ENCODE measurements at places on chromosomes 16 and 17.

DNA sequence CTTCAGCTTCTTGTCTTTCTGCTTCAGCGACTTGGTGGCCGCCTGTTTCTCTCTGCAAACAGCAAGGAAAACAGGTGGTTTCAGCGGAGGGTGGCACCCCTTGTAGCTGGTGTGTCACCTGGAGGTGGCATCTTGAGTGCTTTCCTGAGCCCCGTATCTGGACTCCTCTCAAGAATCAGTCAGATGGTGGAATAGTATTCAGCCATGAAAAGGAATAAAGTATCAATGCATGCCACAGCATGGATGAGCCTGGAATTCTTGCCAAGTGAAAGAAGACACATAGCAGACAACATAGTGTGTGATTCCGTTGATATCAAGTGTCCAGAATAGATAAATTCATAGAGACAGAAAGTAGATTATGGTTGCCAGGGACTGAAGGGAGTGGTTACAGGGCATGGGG is 65.2 kb downstream of the NDE1 start:
- DNase-seq, result no peak

DNA sequence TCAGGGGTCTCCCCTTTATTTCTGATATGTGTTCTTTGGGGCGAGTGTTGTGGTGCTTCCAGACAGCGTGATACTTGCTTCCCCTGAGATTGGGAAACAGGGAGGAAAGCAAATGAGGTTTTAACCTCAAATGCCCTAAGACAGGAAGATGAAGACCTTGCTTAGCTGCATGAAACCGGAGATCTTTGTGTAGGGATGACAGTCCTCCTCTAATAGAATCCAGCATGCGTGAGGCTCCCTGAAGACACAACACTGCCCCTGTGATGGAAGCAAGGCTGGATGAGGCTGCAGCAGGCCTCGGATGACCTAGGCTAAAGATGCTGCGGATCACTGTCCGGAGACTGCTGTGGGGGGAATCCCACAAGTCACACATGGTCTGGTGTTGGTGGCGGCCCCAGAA is 491.0 kb downstream of the CDH13 start:
- DNase-seq, result no peak

DNA sequence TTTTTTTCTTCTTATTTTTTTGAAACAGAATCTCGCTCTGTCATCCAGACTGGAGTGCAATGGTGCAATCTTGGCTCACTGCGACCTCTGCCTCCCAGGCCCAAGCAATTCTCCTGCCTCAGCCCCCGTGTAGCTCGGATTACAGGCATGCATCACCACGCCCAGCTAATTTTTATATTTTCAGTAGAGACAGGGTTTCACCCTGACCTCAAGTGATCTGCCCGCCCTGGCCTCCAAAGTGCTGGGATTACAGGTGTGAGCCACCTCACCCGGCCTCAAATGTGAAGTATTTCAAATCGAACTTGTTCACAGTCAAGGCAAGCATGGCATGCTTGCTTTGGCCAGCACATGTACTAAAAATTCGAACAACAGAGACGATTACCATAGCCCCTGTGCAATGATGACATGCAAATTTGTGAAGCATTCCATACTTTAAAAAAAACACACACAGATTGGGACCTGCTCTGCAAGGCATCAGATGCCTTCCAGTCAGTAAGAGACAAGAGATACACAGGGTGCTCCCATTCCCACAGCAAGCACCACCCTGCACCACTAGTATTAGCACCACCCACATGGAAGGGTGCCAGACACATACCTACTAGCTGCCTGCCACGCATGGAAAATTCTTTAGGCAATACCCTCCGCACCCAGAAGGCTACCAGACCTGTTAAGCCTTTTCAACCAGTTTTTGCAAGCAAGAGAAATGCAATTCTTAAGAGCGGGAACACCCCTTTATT is 47.2 kb downstream of the ANKRD11 start:
- DNase-seq, result peak; percentile 58

- DNase-seq, result no peak
Observed at GRCh38 chr17:64196601-64197000, 66.5 kb downstream of the TEX2 start.

GRCh38 chr16:23369416-23369815 is 67.3 kb downstream of the SCNN1B start:
- DNase-seq, result no peak

GRCh38 chr17:63925615-63926014 is 6.5 kb downstream of the CD79B start:
- DNase-seq, result no peak

- DNase-seq, result peak; percentile 52
Observed at GRCh38 chr16:2152695-2153506, 2.7 kb upstream of the TRAF7 start.

DNA sequence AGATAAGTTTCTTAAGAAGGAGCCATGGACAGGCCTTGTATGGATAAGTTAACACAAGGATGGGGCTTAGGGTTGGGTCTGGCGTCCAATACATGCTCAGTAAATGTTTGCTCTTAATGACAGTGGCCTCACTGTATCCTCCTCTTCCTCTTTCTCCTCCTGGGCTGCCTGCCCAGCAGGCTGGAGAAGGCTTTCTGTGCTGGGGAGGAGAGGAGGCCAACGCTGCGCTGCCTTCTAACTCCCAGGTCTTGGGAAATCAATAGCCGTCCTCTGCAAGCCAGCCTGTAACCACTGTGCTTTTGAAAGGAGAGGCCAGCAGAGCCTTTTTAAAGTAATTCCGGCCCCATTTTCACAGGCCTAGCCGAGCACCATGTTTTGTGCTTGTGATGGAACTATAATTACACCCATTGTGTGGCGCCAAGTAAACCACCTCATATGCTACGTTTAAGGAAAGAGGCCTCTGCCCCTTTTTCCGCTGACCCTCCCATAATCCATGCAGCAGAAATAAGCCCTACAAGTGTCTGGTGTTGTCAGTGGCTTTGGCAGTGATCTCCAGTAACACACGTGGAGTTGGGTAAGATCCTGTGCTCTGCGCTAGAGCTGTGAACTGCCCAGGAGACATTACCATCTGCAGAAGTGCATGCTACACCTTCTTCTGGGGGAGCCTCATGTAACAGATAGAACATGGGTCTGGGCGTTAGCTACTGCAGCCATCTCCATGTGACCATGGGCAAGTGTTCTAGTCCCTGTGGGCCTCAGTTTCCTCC is 368.2 kb downstream of the SNX29 start:
- DNase-seq, result no peak

DNA sequence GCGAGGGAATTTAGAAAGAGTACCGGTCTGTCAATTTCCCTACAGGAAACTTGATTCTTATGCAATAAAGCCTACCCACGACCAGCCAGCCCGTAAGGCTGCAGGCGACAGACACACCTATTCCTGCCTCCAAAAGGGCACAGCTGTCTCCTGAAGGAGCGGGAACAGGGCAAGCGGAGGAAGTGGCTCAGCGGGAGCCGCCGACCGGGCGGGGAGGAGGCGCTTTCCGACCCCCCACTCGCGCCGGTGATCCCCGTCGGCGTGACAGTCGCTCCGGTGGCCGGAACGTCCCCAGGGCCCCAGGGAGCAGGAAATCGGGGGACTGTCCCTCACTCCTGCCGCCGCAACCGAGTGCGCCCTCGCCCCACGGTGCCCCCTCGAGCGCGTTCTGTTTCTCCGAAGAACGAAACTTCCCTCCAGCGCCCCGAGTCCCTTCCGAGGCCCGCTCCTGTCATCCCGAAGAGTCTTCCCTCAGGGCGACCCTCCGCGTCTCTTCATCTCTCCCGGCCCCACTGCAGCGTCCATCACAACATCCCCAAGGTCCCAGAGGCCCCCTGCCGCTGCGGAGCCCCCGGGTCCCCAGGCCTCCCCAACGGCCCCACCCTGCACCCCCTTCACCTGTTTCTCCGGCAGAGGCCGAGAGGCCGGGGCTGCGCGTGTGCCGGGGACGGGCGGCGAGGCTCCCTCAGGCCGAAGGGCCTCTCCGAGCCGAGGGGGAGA is 421 bp downstream of the STAT3 start:
- DNase-seq, result peak; percentile 83

GRCh38 chr16:84141143-84141670 is 3.8 kb downstream of the HSDL1 start:
- peak; percentile 77 for DNase-seq

- DNase-seq, result no peak
Observed at GRCh38 chr17:69884846-69885245, 190.2 kb upstream of the KCNJ16 start.

GRCh38 chr16:48978501-48978900 is 303.1 kb downstream of the CBLN1 start:
- no peak for DNase-seq

GRCh38 chr16:77496934-77497333 is 62.1 kb upstream of the ADAMTS18 start:
- DNase-seq, result no peak

GRCh38 chr16:49528060-49528865 is 154.7 kb downstream of the C16orf78 start:
- no peak for DNase-seq

DNA sequence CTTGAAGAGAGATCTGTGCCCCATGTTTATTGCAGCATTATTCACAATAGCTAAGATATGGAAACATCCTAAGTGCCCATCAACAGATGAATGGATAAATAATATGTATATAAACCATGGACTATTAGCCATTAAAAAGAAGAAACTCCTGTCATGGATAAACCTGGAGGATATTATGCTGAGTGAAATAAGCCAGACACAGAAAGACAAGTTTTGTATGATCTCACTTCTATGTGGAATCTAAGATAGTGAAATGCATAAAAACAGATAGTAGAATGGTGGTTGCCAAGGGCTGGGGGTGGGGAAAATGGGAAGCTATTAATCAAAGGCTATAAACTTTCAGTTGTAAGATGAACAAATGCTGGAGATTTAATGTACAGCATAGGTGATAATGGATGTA is 19.9 kb upstream of the HEATR6 start:
- DNase-seq, result no peak

DNA sequence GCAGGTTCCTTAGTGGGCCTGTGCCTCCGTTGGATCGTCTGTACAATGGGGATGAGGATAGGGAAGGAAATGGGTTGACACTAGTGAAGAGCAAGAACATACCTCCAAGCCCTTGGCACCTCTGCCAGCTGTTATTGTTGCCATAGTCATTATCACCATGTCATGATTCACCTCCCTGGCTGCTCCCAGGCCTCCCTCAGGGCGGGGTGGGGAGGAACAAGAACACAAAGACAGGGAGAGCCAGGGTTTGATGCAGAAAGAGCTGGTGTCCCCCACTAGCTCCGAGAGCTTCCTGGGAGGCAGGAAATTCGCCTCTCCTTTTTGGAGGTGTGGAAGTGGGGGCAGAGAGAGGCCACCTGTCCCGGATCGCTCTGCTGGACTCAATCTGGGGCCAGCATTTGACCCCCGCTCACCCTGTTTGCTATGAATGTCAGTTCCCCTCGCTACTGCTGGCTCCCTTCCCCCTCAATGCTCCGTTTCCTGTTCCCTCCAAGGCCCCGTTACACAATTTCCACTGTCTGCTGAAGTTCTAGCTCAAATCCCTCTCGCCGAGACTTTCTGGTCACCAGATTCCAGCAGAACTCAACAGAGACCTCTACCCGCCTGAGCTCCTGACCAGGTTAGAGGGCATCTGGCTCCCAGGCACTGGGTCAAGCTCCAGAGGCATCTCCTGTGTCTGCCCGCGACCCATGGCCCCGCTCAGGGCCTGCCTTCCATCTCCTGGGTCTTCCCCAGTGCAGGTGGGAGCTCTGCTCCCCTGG is 9.1 kb downstream of the TIMP2 start:
- peak; percentile 57 for DNase-seq

GRCh38 chr16:9033125-9033830 is 58.2 kb upstream of the HAPSTR1 start:
- peak; percentile 91 for DNase-seq

GRCh38 chr17:66764506-66764905 is 70.4 kb upstream of the CACNG5 start:
- DNase-seq, result no peak

DNA sequence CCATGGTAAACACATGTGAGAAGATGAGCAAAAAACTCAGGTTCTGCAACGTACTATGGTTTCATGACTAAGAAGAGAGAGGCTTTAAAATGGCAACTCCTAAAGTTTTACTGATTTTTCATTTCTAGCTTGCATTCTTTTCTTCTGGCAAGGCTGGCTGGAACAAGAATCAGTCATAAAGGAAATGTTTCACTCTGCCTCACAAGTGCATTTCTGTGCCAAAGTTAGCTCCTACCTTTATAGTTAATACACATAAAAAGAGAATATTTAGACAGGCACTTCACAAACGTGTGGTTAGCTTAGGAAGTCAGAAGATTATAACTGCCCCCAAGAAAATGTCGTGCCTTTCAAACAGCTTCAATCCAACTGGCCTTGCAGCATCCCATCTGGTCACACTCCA is 417.1 kb upstream of the CDH11 start:
- no peak for DNase-seq

- DNase-seq, result no peak
Observed at GRCh38 chr16:52677501-52677900, 130.6 kb upstream of the TOX3 start.

DNA sequence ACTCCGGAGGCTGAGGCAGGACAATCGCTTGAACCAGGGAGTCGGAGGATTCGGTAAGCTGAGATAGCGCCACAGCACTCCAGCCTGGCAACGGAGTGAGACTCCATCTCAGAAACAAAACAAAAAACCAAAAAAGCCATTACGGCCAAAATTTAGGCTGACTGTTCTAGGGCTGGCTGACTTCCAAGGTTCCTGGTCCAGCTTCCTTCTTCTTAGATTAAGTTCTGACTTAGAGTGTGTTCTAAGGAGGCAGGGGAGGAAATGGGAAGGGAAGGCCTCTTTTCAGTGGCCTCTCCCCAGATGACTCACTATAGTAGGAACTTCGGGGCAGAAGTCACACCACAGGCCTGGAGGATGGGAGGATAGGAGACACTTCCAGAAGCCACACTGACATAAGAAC is 27.7 kb upstream of the CLEC18B start:
- DNase-seq, result peak; percentile 54

DNA sequence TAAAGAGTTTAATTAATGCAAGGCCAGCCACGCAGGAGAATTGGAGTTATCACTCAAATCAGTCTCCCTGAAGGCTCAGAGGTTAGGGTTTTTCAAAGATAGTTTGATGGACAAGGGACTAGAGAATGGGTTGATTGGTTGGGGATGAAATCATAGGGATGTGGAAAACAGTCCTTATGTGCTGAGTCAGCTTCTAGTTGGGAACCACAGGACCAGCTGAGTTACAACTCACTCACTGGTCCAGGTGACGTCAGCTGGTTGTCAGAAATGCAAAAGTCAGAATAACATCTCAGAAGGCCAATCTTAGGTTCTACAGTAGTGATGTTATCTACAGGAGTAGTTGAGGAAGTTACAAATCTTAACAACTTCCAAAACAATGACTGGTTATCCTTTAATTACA is 47.6 kb downstream of the CPD start:
- no peak for DNase-seq
